KG1 (cell line): ENCODE measurements at places on chromosomes 7 and 10.

DNA sequence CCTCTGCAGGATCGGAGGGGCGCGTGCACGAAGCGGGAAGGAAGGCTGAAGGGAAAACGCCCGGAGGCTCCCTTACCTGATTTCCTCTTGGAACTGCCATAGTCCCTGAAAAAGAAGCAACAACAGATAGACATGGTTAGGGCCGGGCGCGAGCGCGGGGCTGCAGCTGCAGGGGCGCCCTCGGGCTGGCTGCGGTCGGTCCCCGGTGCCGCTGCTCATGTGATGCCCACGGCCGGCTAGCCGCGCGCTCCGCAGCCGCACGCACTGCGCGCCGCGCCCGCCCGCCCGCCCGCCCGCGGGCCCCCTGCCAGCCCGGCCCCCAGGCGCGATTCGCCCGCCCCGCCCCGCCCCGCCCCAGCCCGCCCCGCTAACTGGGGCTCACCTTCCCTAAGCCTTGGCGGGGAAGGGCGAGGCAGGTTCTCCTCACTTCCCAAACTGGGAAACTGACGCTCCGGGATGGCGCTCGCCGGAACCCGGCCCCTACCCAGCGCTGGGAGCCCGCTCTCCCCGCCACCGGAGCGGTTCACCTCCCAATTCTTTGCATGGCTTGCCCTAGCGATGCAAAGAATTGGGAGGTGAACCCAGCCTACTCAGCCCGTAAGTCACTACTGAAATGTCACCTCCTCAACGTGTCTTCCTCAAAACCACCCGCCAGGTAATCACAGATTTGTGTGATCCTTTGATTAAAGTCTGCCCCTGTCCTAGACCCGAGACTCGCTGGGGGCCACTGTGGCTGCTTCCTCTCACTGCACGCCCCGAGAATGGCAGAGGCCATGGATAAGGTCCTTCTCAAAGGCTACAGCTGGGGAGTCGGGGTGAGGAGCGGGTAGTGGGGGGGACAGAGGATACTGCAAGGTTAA, 162.2 kb downstream of the SH3PXD2A start:
- DNase-seq = no peak

- no peak for DNase-seq
Measured at GRCh38 chr10:96305019-96305418, 785 bp downstream of the DNTT start.

- DNase-seq = no peak
Measured at GRCh38 chr7:74061840-74062539, 21.6 kb upstream of the LIMK1 start.

- no peak for DNase-seq
Measured at GRCh38 chr7:158228131-158228530, 359.5 kb downstream of the PTPRN2 start.
